ENCODE measurements at places on chromosomes 6 and 20. TPM values are rescaled to one million over a fixed set of nuclear protein-coding genes. Genes with fewer than 3 reads are reported as not detected.

Gene HCRTR2
- total RNA-seq: not detected

Gene SLC52A3
- not detected for total RNA-seq

Gene GLP1R
- not detected for total RNA-seq

Gene HTR1E
- total RNA-seq: not detected

Gene IP6K3
- 1.8 TPM for total RNA-seq

Gene CNKSR3
- 14.0 TPM for total RNA-seq

Gene BNIP5
- not detected for total RNA-seq

Gene CLVS2
- not detected for total RNA-seq

Gene RAET1L
- total RNA-seq: not detected

Gene ANKRD66
- not detected for total RNA-seq

Gene OVOL2
- total RNA-seq: not detected

Gene SLC4A11
- 0.51 TPM for total RNA-seq

Gene PAX1
- total RNA-seq: not detected

Gene APMAP
- total RNA-seq: 104 TPM

Gene TSPO2
- not detected for total RNA-seq

Gene CUTA
- 105 TPM for total RNA-seq

Gene EYS
- total RNA-seq: not detected

Gene ASIP
- not detected for total RNA-seq

Gene HLA-DRB1
- under 0.01 TPM for total RNA-seq

Gene STMND1
- total RNA-seq: not detected

Gene KCNK16
- not detected for total RNA-seq

Gene PPP1R3G
- total RNA-seq: 3.3 TPM

Gene HLA-DQA2
- not detected for total RNA-seq

Gene EPPIN
- total RNA-seq: not detected

Measured in fibroblast of lung (primary cell).